ENCODE measurements at places on chromosomes 1 and 21.

DNA sequence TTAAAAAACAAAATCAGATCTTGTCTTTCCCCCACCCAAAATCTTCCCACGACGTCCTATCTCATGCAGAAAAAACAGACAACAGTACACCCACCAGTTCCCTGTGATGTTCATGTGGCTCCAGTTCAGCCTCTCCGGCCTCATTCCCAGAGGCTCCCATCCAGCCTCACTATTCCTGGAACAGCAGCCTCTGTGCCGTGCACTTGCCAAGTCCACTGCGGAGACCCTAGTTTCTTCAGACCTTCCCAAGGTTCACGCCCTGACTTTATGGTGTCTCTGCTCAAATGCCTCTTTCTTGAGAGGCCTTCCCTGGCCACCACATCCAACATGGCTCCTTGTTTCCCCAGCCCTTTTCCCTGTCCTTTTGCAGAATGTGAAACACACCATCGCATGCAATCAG is 106.3 kb upstream of the BACE2 start:
- DNase-seq: no peak

DNA sequence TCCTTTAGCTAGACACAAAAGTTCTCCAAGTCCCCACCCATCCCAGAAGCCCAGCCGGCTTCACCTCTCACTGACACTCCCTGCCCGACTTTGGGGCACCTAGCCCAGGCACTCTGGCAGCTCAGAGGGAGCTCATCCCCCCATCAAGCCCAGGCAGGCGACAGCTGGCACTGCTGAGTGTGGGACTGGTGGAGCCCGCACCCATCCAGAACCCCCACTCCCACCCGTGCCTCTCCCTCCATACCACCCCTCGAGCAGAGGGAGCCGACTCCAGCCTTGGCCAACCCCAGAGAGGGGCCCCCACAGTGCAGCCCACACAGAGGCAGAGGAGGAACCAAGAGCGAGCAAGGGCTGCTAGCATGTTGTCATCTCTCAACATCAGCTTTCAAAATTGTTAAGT is 658.6 kb downstream of the AMY1C start:
- no peak for DNase-seq

GRCh38 chr1:94321662-94322061 is 84.3 kb upstream of the ARHGAP29 start:
- peak; percentile 81 for DNase-seq

GRCh38 chr1:214451596-214451995 is 99.8 kb downstream of the PTPN14 start:
- DNase-seq: no peak

DNA sequence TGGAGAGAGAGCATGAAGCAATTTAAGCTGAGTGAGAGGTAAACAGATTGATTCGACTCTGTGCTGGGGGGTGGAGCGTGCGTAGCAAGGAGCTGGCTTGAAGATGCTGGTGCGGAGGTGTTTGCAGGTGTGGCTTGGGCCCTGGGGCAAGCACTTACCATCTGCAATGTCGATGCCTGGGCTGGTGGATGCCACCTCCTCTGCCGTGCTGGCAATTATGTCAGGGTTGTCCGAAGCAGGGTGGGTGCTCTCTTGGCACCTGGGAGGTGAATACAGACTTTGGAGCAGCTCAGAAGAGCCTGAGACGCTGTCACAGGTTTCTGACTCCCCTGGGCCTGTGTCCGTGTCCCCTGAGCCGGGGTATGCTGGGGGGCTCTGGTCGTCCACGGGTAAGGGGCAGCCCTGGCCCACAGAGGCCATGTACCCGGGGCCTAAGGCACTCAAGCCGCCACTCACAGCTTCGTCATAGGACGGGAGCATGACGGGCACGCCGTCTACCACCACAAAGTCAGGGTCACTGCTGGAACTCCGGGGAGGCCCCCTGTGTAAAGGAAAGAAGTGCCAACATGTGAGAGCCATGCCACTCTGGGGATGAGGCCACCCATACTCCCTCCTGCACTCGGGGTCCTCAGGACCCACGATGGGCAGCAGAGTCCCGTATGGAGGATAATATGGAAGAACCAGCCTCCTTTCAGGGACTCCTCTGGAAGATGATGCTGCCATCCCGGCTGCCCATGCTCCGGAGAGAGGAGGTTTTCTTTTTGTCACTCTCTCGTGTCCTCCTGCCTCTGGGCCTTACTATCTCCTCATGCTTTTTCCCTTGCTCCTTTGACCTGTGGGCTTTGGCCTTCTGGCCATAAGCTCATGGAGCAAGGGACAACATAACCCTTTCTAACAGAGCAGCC is 80.3 kb upstream of the TLR5 start:
- DNase-seq: no peak

DNA sequence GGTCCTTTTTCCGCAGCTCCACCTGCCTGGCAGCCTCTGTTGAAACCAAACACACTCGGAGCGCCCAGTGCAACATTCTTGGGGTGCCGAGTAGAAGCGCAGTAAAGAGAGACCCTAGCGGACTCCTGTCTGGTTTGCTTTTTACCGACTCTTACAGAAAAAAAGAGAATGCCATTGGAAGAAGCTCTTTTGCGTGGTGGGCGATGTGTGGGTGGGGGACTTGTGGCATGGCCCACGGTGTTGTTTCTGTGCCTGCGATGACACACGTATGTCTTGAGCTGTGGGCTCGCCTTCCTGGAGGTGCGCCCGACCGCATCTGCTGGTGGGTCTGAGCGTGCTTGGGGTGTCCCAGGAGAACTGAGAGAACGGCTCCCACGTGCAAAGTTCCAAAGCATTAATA is 7.3 kb upstream of the BARHL2 start:
- no peak for DNase-seq

GRCh38 chr1:110477041-110477440 is 26.1 kb downstream of the PROK1 start:
- DNase-seq: peak; percentile 31
